ENCODE measurements at places on chromosomes 12 and 14.

DNA sequence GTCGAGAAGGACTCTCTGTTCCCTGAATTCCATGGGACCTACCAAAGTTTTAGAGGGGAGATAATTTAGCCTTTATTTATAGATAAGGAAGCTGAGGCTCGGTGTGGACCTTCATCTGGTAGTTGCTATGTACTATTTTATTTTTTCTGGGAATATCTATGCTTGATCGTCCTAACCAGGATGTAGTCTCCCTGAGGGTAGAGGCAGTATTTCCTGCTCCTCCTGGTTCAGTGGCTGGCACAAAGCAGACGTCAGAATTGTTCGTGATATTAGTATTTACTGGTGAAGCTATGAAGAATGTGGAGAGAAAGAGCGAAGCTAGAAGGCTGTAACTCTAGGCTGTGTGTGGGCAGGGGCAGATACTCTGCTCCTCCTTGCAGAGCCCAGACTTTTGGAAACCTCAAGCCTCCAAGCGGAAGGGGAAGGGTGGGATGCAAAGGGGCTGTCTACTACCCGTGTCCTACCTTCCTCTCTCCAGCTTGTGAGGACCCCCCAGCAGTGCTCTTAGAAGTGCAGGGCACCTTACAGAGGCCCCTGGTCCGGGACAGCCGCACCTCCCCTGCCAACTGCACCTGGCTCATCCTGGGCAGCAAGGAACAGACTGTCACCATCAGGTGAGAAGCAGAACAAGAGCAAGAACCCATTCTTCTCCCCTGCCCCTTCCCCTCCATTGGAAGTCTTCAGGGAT is 1.4 kb downstream of the LRP10 start:
- DNase-seq: no peak

GRCh38 chr12:116206828-116207227 is 70.7 kb downstream of the MED13L start:
- no peak for DNase-seq

GRCh38 chr12:102369876-102370275 is 110.5 kb downstream of the IGF1 start:
- DNase-seq: no peak

- no peak for DNase-seq
These were observed 60.9 kb downstream of the ELK3 start for GRCh38 chr12:96255077-96255476.

- no peak for DNase-seq
These were observed 78.7 kb downstream of the STXBP6 start for GRCh38 chr14:24971255-24971654.

GRCh38 chr12:104372721-104373335 is 69.3 kb downstream of the EID3 start:
- no peak for DNase-seq

- DNase-seq: no peak
These were observed 2.1 kb upstream of the GPD1 start for GRCh38 chr12:50101663-50102062.

GRCh38 chr12:120283318-120283717 is 8.4 kb downstream of the RNU4-2 start:
- DNase-seq: no peak

GRCh38 chr12:33752854-33753253 is 269.4 kb upstream of the ALG10 start:
- no peak for DNase-seq

DNA sequence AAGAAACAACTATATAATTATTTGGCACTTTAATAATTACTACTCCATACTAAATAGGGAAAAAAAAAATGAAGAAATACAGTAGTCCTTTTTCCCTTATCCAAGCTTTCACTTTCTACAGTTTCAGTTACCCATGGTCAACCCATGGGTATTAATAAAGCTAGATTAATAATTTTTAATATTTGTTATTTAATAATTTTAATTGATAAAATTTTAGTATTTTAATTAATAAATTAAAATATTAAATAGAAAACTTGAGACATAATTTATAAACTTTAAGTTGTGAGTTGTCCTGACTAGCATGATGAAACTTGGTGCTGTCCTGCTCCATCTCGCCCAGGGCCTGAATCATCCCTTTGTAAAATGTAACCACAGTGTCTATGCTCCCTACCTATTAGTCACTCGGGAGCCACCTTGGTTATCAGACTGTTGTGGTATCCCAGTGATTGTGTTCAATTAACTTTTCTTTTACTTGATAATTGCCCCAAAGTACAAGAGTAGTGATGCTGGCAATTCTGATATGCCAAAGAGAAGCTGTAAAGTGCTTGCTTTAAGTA is 71.8 kb downstream of the PAWR start:
- no peak for DNase-seq

DNA sequence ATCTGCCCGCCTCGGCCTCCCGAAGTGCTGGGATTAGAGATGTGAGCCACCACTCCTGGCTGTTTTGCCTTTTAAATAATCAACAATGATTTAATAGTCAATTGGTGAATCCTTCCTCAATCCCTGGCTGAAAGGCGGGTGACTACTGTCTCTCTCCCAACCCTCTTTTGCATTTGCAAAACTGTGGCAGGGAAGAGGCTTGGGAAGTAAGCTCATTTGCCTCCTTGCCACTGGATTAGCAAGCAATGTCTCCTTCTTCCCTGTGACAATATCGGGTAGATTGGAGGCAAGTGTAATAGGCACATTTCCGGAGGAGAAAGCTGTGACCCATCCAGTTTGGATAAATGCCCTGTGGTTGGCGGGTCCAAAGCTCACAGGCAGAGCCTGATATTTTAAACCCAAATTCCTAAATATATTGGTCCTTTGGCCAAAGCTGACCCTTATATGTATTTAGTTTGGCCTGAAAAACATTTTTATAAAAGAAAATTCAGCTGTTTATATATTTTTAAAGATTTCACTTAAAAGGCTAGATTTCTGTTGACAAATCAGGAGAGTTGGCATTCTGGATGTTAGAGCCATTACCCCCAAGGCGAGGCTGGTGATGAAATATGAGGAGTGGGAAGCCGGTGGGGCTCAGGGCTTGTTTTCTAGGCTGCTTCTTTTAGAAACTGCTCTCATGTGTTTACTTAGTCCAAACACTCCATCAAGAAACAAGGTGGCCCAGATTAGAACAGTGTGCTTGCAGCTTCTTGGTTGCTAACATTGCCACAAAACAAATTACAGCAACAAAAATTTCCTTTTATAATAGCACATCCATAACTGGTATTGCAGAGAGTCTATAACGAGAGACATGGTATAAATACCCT is 646.9 kb upstream of the TMEM132C start:
- DNase-seq: no peak

All from CD4-positive, alpha-beta T cell treated with Interleukin-6 at 100 ng/mL for 8 hours (primary cell).